Naive thymus-derived CD4-positive, alpha-beta T cell (primary cell): ENCODE measurements at places on chromosomes 12 and 14. TPM values are rescaled to one million over a fixed set of nuclear protein-coding genes. Genes with fewer than 3 reads are reported as not detected.

The KRT6B gene
- not detected in 2 replicates for total RNA-seq

The TAS2R19 gene
- 1.8 TPM for total RNA-seq

The JPH4 gene
- total RNA-seq, result not detected

The LRRC43 gene
- total RNA-seq, result not detected in 2 replicates

The KRT5 gene
- not detected in 2 replicates for total RNA-seq

The CCDC88C gene
- 277 TPM for total RNA-seq

The CEBPE gene
- 1.2 TPM for total RNA-seq

The STXBP6 gene
- total RNA-seq, result not detected

The CFAP251 gene
- 1.5 and 2.0 TPM in 2 replicates for total RNA-seq

The GALNT16 gene
- total RNA-seq, result 0.07 TPM in 1 of 2 replicates, not detected in the other

The MYF5 gene
- not detected in 2 replicates for total RNA-seq

The TRIP11 gene
- 34.1 and 48.9 TPM in 2 replicates for total RNA-seq

The BHLHE41 gene
- 0.84 TPM for total RNA-seq

The ITGB7 gene
- 227 TPM for total RNA-seq

The GSKIP gene
- 17.7 TPM for total RNA-seq
